ENCODE measurements at places on chromosomes 5 and 9.

DNA sequence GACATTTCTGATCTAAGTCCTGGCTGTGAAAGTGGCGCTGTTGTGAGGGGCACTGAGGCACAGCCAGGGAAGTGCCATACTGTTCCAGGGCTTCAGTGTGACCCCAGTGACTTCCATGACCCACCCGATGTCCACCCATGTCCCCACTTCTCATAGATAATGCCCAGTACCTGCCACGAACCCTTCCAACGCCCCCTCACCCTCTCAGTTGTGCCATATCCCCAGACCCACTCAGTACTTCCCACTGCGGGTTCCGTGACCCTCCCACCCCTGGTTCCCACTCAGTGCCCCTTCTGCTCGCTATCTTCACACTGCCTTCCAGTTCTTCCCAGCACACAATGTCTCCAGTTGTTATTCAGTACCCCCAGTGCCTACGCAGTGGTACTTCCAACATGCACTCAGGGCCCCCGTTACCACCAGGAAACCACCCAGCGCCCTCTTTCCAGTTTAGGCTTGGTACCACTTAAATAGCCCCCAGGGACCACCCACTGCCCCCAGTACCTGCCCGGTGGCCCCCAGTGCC, 30.7 kb upstream of the PSD2 start:
- DNase-seq: no peak

- DNase-seq: peak; percentile 97
Measured at GRCh38 chr9:120875954-120876841, 790 bp downstream of the PHF19 start.

DNA sequence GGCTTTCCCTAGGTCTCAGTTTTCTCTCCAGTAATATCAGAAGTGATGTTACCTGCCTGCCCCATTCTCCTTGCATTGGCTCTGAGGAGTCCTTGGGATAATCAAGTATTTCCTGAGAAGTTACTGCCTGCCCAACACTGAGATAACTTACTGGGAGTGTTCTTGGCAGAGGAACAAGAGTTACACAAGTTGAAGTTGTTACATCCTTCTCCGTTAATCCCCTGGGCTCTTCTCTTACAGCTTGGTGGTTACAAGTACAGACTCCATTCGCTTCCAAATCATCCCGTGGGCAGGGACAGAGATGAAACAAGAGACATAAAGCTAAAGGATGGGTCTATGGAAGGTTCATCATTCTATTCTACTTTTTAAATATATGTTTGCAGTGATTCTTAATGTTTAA, 74.1 kb upstream of the SAP30L start:
- no peak for DNase-seq

GRCh38 chr9:4837261-4838188, 44.8 kb downstream of the RCL1 start:
- no peak for DNase-seq

GRCh38 chr5:101942321-101942882, 353.7 kb downstream of the SLCO4C1 start:
- peak; percentile 46 for DNase-seq

DNA sequence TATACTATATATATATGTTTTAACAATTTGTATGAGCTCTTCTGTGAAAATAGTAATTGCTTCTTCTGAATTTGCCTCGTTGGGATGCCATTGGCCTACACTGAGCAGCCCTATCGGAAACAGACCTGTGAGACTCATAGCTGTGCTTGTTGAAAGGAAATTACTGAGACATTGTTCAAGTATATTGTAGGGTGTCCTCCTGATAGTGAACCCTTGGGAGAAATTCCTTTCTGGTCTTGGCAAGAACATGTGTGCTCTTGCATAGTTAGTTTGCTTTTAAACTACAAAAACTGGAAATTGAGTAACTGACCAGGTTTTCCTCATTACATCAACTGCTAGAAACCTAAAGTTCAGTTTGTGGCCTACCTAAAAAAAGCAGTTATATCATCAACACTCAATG, 160.9 kb downstream of the LURAP1L start:
- no peak for DNase-seq

- DNase-seq: no peak
Measured at GRCh38 chr9:100281066-100281465, 71.7 kb downstream of the TEX10 start.

DNA sequence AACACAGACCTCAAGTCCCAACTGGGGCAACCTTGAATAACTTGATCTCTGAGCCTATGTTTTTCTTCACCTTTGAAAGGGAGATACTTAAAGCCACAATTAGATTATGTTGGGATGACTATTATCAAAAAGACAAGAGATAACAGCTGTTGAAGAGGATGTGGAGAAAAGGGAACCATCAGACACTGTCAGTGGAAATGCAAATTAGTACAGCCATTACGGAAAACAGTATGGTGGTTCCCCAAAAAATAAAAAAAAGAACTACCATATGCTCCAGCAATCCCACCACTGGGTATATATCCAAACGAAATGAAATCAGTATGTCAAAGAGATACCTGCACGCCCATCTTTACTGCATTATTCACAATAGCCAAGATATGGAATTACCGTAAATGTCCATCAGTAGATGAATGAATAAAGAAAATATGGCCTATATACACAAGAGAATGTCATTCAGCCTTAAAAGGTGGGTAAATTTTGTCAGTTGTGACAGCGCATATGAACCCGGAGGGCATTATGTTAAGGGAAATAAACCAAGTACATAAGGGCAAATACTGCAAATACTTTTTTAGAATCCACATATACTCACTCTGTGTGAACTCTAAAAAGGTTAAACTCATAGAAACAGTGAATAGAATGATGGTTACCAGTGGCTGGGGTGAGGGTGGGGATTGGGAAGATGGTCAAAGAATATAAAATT, 12.7 kb downstream of the FAT2 start:
- no peak for DNase-seq

DNA sequence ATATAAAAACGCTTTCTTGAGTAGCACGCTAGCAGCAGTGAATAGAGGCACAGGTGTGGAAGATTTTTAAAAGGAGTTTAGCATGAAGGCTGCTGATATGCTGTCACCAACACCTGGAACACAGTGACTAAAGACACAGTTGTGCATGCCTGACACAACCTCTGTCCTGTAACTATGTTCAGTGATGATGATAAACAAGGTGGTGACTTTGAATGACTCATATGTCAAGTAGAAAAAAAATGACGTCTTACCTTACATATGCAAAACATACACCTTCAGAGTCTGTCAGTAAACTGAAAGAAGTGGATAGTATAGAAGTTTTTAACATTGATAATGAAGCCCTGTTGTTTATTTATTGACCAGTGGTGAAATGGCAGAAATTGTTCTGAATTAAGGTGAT, 66.2 kb upstream of the ADCY2 start:
- DNase-seq: no peak

GRCh38 chr9:22954964-22955363, 508.3 kb downstream of the DMRTA1 start:
- no peak for DNase-seq

- no peak for DNase-seq
Measured at GRCh38 chr9:135291165-135291564, 188.4 kb upstream of the PPP1R26 start.

DNA sequence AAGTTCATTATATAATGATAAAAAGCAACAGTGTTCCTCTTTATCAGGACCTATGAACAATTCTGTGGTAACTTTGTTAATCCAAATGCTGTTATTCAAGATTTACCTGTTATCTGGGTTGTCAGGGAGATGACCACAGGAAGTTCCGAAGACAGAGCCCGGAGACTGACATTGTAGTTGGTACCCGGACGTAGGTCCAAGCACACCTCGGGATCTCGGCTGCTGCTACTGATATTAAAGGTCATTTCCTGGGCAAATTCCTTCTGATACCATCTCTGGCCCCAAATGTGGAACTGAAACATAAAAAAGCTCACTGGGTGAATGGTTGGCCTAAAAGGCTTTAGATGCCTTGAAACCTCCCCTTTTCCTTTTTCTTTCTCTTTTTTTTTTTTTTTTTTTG, 96.7 kb downstream of the SUSD1 start:
- peak; percentile 58 for DNase-seq

DNA sequence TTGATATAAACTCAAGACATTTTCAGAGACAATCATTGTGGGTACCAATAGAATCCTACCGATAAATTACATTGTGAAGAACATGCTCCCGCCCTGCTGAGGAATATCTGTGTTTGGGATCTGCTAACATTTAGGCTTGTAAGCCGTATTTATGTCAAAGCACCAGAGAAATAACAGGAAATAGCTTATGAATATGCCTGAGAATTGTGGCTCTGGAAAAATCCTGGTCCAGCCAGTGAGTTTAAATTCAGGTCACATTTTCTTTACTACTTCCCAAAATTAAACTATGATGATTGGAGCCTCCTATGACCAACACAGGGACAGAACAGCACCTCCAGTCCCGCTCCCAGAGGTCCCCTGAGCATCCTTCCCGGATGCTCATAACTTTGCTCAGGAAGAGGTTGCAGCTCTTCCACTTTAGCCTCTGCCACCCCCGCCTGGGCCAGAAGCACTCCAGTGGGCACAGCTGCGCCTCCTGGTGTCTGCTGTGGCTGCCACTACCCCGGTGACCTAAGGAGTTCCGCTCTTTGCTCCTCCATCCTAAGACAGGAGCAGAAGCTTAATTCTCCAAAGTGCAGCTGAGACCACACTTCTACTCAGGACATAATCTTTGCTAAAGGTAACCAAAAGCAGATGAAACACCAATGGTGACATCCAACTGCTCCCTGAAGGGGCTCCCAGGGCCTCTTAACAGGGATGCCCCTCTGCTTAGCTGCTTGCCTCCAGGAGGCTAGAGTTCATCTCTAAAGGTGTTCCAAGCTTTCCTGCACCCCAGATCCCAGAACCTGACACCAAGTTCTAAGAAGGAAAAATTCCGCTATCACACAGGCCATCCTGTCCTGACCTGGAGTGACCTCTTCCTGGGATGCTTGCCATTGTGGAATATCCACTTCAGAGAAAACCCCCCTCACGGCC, 58.8 kb downstream of the SLC1A1 start:
- peak; percentile 16 for DNase-seq

- DNase-seq: no peak
Measured at GRCh38 chr9:104085525-104085924, 8.6 kb upstream of the SMC2 start.

- DNase-seq: no peak
Measured at GRCh38 chr9:131732061-131732526, 7.8 kb downstream of the RAPGEF1 start.

DNA sequence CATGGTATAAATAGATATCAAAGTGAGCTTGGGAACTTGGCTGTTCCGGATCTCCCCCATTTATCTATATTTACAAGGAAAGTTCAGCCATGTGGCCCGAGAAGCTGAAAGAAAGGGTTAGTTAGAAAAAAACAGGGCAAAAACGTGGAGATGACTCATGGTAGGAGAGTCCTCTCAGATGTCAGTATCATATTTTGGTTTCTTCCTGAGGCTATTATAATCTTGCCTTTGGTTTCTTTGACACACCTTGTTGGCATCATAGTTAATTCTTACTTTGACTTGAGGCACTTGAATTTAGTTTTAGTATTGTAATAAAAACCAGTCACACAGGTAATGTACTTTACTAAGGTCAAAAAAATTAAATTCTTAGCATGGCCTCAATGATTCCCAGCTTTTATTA, 59.9 kb downstream of the GABRA6 start:
- DNase-seq: no peak

GRCh38 chr9:120949290-120949689, 22.7 kb upstream of the TRAF1 start:
- DNase-seq: no peak

DNA sequence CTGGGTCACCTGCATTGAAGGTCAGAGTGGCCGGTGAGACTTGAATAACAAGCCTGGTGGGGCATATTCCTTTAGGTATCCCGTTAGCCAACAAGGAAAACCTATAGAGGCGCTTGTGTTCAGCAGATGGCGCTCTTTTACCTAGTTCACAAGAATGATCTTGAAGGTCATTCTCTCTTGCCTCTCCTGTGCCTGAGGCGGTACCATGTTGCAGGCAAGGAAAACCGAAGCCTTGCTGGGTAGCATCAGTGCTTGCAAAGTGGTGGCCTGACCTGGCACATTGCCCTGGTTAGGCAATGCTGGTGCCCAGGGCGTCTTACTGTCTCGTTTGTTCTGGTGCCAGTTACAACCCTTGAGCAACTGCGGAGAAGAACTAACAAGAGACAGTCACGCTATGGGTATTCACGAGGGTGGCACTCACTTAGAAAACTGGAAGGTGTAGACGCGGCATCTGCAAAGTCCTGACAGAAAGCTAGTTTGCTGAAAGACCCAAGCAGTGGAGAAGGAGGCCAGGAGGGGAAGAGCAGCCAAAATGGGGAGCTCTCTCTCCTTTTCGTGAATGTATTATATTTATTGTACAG, 56.7 kb downstream of the AOPEP start:
- DNase-seq: peak; percentile 39

DNA sequence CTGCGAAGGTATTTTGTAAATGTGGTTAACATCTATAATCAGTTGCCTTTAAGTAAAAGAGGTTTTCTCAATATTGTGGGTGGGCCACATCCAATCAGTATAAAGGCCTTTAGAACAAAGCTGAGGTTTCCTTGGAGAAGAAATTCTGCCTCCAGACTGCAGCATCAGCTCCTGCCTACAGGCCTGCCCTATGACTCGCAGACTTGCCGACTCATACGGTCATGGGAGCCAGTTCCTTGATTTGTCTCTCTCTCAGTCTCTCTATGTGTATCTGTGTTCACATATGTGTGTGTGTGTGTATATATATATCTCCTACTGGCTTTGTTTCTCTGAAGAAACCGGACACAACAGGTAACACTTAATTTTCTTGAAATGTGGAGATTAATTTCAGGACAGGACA, 45.3 kb downstream of the SLC36A1 start:
- DNase-seq: no peak

GRCh38 chr9:24776226-24776625, 230.5 kb upstream of the IZUMO3 start:
- no peak for DNase-seq

- DNase-seq: no peak
Measured at GRCh38 chr5:53877243-53877642, 316.8 kb downstream of the NDUFS4 start.

GRCh38 chr5:61363401-61364114, 31.5 kb downstream of the ZSWIM6 start:
- no peak for DNase-seq

GRCh38 chr9:137311171-137311985, 9.3 kb upstream of the NRARP start:
- DNase-seq: peak; percentile 81

GRCh38 chr5:62328772-62329491, 22.9 kb downstream of the KIF2A start:
- no peak for DNase-seq

- DNase-seq: no peak
Measured at GRCh38 chr9:37938121-37938891, 34.4 kb upstream of the SLC25A51 start.

DNA sequence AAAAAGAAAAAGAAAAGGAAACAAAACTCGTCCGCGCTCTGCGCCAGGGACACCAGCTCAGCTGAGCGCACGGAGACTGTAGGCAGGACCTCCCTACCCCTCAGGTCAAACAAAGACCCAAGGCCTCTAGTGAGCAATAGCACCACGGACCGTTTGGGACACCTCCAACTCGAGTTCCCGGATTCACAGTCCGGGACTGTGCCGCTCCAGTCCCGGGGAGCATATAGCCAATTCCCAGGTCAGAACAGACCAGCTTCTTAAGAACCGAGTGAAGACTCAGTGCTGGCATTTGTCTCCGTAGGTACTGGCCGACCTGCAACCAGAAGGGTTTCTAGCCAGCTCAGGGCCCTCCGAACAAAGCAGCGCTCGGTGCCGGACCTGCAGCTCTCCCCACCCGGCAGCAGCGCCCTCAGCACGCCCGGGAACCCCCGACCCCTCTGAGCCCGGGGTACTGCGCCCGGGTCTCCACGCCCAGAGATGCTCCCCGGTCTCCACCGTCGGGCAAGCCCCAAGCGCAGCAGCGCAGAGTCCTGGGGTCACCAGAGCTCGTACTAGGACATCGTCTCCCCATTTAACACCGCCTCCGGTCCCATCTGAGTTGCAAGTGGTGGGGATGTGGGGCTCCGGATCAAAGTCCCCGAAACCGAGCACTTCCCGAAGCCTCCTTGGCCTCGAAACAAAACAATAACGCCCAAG, 591 bp downstream of the ABCA1 start:
- DNase-seq: peak; percentile 8
